ENCODE measurements at places on chromosomes 5 and 9. TPM values are rescaled to one million over a fixed set of nuclear protein-coding genes. Genes with fewer than 3 reads are reported as not detected.

DNA sequence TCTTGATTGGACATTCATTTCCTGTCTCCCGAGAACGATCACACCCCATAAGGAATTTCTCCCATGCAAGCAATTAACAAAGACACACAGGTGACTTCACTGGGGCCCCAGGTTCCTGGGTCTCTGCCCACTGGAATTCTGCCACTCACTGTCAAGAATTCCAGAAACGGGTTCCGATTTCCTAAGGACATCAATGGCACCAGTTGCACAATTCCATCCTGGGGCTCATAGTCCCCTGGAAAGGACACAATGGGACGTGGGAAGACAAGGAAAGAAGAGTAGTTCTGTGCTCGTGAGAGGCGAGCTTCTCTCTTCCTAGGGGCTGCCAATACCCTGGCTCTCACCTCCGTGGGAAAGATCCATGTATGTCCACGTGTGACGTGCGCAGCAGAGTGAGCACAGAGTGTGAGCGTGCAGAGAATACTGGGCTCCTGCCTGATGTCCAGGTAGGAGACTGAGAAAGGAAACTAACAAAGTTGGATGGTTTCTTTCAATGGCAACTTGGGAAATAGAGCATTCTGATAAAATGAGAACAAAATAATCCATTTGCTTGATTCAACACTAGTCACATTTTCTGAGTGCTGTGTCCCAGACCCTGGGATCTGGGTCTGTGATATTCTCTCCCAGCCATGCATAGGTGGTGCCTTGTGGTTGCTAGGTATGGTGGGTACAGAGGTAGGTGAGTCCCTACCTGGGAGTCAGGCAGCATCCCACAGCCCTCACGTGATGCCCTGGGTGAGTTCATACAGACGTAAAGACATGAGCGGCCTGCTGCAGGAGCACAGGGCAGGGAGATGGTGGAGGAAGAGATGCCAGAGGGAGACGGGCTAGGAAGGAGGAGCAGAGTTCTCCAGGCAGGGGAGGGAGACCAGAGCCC, 159.8 kb downstream of the COL23A1 start:
- no peaks in the 10 kb centered on the region for H3K4me1 ChIP-seq
- no peaks in the 10 kb centered on the region for H3K36me3 ChIP-seq
- no peak for DNase-seq
- H3K27ac ChIP-seq = no peak overlapping the region
- no peaks in the 10 kb centered on the region for H3K27me3 ChIP-seq
- no peak overlapping the region for H3K4me3 ChIP-seq

- H3K27me3 ChIP-seq = no peaks in the 10 kb centered on the region
- H3K36me3 ChIP-seq = no peaks in the 10 kb centered on the region
- H3K4me3 ChIP-seq = no peak overlapping the region
- H3K4me1 ChIP-seq = no peaks in the 10 kb centered on the region
- H3K27ac ChIP-seq = no peak overlapping the region
Measured at GRCh38 chr5:122315521-122315920, 3.5 kb downstream of the SNCAIP start.

DNA sequence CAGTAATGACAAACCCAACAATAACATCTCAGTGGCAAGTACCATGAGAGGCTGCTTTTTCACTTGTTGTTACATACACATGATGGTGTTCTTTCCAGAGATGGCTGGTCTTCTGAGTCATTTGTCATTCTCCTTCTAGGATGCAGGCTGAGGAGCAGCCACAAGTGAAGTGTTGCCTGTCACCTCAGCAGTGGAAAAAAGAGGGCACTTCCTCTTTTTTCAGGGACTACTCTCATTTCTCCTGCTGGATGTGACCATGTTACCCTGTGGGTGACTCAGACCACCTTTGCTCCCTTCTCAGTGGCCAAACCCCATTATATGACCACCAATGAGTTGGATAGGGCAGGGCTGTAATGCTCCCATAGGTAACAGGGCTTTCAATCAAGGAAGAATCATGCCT, 587.0 kb upstream of the ADAMTS16 start:
- H3K4me3 ChIP-seq = no peak overlapping the region
- no peaks in the 10 kb centered on the region for H3K4me1 ChIP-seq
- no peaks in the 10 kb centered on the region for H3K36me3 ChIP-seq
- H3K27ac ChIP-seq = no peak overlapping the region

DNA sequence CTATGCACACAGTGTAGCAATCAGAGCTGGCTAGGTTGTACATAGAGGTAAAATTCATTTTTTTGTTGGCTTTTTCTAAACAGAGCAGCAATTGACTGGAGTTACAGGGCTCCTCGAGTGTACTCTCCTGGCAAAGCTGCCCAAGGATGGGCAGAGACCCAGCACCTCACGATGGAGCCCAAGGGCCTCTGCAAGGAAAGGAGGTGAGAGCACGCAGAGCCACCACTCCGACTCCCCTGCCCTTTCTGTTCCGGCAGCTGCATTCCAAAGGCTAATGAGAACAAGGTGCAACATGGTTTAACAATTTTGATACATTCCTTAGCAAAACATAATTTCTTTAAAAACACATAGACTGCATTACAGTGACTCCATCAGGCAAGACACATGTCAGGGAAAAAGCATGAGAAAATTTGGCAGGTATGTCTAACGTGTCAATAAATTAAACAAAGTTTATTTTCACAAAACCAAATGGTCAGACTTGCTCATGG, 47.5 kb downstream of the SAXO1 start:
- H3K36me3 ChIP-seq = no peaks in the 10 kb centered on the region
- DNase-seq = no peak
- no peak overlapping the region for H3K4me3 ChIP-seq
- no peaks in the 10 kb centered on the region for H3K4me1 ChIP-seq
- no peaks in the 10 kb centered on the region for H3K27me3 ChIP-seq
- no peak overlapping the region for H3K27ac ChIP-seq

DNA sequence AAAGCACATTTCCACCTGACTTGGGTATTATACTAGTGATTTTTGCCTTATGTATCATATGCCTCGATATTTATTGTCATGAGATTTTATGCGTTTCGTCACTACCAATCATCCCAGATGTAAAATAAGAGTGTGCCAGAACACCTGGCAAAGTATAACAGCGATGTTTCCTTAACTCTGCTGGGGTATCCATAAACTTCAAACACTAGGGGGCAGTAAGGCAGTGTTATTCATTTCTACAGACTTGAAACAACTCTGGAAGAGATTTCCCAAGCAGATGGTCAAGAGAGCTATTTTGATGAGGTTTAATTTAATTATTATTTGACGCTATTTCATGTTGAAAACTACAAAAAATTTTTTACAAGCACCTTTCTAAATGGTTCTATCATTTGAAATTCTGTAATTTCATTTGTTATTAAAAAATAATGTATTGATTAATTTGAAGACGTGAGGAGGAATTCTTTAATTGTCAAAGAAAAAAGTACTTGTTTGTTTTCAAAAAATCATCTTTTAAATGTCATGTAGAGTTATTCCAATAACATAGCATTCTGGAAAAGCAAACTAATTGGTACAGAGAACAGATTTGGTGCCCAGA, 388.5 kb upstream of the CTNND2 start:
- H3K4me3 ChIP-seq = no peak overlapping the region
- DNase-seq = no peak
- no peaks in the 10 kb centered on the region for H3K27me3 ChIP-seq
- H3K27ac ChIP-seq = no peak overlapping the region

- no peak overlapping the region for H3K4me3 ChIP-seq
- no peak overlapping the region for H3K27ac ChIP-seq
- H3K36me3 ChIP-seq = no peaks in the 10 kb centered on the region
- no peaks in the 10 kb centered on the region for H3K4me1 ChIP-seq
Measured at GRCh38 chr9:121773954-121774714, 122.7 kb downstream of the DAB2IP start.

DNA sequence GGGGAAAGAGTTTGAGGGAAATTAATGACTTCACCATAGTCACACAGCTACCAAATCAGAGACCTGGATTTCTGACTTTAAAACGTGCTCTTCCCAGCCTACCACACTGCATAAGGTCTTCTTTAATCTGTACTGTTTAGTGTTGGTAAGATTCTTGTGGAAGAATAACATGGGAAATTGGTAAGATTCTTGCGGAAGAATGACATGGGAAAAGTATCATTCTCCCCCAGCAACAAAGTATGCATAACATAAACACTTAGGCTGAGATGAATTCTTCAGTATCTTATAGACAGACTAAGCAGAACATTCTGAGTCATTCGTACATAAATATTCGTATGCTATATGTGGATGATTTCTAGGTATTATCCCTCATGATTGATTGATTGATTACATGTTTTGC, 170.4 kb downstream of the FOCAD start:
- H3K27me3 ChIP-seq = no peaks in the 10 kb centered on the region
- H3K4me3 ChIP-seq = no peak overlapping the region
- no peak overlapping the region for H3K27ac ChIP-seq

GRCh38 chr5:170571875-170572852, 68.3 kb downstream of the KCNIP1 start:
- no peaks in the 10 kb centered on the region for H3K4me1 ChIP-seq
- H3K27ac ChIP-seq = no peak overlapping the region
- no peaks in the 10 kb centered on the region for H3K27me3 ChIP-seq
- no peak overlapping the region for H3K4me3 ChIP-seq
- no peaks in the 10 kb centered on the region for H3K36me3 ChIP-seq

DNA sequence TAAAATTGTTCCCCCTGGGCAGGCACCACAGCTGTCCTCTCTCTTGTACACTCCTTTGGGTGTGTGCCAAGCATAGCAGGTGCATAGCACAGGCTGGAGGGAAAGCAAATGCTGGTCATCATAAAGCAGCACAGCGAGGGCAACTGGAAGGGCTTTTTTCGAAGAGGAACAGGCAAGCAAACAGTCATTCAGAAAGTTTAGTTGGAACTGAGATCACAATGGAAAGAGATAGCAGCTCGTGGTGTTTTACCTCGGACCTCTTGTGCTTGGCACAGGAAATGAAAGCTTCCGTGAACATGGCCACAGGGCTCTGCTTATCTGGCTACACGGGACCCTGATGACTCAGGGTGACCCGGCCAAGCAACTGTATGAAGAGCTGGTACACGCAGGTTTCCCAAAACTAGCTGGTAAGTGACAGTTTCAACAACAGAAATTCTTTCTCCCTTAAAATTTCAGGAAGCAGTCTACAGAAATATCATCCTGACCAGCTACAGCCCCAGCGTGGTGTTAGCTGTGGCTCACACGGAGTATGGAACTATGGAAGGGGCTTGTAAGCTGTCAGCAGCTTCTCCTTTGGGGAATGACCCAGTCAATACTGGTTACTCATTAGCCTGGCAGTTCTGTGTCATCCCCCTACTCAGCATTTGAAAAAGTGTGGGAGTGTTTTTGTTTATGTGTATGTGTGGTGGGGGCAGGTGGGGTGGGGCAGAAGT, 48.1 kb downstream of the POC5 start:
- peak overlapping the region; percentile 42 for H3K27ac ChIP-seq
- H3K4me3 ChIP-seq = peak overlapping the region; percentile 52

- H3K27me3 ChIP-seq = no peaks in the 10 kb centered on the region
- no peaks in the 10 kb centered on the region for H3K36me3 ChIP-seq
- H3K4me3 ChIP-seq = no peak overlapping the region
Measured at GRCh38 chr9:108956022-108956630, 21.9 kb downstream of the ABITRAM start.

DNA sequence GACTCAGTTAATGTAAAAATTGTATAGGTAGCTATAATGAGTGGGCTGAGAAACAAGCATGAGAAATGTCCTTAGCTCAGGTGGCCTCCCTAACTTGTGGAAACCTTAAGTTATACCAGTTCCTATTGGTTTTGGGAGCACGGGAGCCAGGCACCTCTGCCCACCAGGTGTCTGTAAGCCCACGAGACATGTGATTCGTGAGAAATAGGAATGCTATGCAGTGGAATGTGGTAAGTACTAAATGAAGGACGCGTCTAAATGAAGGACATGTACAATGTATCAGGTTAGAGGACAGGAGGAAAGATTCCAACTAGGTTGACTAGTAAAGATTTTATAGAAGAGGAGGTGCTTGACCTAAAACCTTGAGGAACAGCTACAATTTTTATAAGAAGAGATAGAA, 46.0 kb upstream of the F2RL2 start:
- DNase-seq = no peak
- H3K27me3 ChIP-seq = no peaks in the 10 kb centered on the region
- peaks cover 75% of the 10 kb centered on the region for H3K36me3 ChIP-seq
- no peak overlapping the region for H3K27ac ChIP-seq

DNA sequence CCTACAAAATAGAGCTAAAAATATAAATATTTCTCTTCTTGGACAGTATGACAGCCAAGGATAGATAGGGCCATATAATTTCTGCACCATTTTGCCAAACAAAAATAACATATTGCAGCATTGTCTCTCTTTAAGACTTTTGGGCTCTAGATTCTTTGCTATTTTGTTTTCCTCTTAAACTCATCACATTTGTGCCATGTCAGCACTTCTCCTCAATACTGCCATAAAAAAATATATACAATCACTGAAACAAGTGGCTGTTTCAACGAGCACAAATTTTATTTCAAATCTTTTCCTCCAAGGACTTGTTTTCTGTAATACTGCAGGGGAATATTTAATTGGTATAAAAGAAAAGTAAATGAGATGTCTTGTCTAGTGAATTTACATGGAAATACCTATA, 1570.0 kb upstream of the NUDT12 start:
- no peak overlapping the region for H3K27ac ChIP-seq
- no peaks in the 10 kb centered on the region for H3K36me3 ChIP-seq
- no peak for DNase-seq
- H3K27me3 ChIP-seq = no peaks in the 10 kb centered on the region
- H3K4me1 ChIP-seq = no peaks in the 10 kb centered on the region

EPB41L4A gene
- 0.59 TPM for polyA plus RNA-seq

TRMO gene
- 24.5 TPM for polyA plus RNA-seq

FOXD4L3 gene
- polyA plus RNA-seq = not detected

FREM1 gene
- not detected for polyA plus RNA-seq

C5 gene
- 0.41 TPM for polyA plus RNA-seq

TAS2R1 gene
- polyA plus RNA-seq = not detected

GRXCR2 gene
- not detected for polyA plus RNA-seq

DMRT2 gene
- not detected for polyA plus RNA-seq

C9 gene
- not detected for polyA plus RNA-seq

Data from naive thymus-derived CD4-positive, alpha-beta T cell (primary cell).